ENCODE measurements at places on chromosomes 1 and 21.

DNA sequence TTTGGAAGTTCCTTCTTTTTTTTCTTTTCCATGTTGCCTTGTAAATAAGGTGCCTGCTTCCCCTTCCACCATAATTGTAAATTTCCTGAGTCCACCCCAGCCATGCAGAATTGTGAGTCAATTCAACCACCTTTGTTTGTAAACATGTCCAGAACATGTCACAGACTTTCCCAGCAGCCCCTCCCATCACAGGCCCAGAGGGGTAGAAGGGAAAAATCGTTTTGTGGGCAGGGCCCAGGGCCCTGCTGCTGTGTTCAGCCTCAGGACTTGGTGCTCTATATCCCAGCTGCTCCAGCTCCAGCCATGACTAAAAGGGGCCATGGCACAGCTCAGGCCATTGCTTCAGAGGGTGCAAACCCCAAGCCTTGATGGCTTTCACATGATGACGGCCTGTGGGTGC is 384.6 kb upstream of the NCAM2 start:
- no peak for DNase-seq

GRCh38 chr21:34008618-34009017 is 64.8 kb upstream of the MRPS6 start:
- DNase-seq = no peak

- DNase-seq = no peak
These were observed 40.1 kb upstream of the GPR52 start for GRCh38 chr1:174407665-174408064.

DNA sequence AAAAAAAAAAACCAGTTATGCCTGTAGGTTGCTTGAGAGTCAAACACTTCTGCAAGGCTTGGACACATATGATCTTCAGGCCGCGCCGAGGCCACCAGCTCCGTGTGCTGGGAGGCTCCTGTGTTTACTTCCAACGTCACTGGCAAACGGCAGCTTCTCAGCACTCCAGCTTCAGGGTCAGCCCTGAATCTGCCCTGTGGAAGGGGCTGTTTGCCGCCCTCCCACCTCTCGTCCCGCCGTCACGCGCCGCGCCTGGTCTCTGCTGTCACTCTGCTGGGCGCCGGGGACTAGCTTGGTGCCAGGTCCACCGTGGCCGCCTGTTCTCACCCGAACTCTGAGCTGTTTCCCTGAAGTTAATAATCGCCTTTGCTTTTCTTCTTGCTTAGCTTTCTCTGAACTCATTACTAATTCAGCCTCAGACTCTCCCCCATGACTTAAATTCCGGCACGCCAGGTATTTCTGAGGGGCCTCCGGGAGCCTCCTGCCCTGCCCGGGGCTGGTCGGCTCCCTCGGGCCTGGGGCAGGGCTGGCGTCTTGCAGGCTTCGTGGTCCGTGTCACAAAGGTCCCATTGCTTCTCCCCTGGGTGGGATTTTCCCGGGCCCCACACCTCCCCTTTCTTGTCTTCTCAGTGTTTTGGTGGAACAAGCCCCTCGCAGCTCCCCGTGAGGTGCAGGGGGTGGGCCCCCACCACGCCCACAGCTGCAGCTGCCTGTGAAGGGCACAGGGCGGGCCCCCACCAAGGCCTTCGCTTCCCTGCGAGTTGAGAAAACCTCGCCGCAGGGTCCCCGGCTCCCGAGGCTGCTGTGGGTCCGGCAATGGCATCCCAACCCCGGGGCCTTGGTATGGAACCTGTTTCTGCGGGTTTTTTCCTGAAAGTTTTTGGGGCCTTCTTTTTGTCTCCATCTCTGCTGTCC is 14.6 kb upstream of the C1orf159 start:
- DNase-seq = no peak

DNA sequence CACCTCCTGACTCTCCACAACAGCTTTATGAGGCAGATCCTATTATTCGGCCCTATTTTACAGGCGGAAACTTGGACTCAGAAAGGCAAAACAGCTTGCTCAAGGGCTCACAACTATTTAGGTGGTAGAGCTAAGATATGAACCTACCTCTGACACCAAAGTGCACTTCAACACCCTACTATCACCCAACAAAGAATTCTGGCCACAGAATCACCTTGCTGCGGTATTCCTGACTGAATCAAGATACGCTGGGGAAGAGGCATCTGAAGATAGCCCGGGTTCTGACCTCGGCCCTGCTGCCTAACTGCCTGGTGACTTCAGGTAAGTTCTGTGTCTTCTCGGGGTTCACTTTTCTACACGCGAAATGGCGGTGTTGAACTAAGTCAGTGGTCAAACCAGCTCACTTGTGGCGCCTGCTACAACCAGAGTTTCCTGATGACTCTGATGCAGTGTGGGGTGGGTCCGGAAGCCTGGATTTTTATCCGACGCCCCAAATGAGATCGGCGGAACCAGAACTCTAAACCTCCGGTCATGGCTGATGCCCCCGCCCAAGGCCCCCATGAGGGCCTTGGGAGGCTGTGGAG is 608 bp downstream of the PEF1 start:
- DNase-seq = no peak

- DNase-seq = no peak
These were observed 22.4 kb downstream of the NADK start for GRCh38 chr1:1755852-1756251.

DNA sequence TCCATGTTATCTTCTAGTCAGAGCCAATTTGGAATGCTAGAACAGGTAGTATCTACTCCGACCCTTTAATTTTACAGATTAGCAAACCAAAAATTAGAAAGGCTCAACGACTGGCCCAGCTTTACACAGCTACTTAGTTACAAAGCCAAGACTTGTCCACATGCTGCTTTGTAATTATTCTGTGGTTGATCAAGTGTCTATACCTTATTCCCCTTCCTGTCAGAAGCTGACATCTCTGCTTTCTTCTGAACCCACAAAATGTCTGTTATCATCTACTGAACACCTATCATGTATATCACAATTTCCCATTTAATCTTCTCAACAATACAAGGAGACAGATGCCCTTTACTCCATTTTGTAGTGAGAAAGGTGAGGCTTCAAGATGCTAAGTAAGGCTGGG is 15.6 kb downstream of the TGFBR3 start:
- no peak for DNase-seq

DNA sequence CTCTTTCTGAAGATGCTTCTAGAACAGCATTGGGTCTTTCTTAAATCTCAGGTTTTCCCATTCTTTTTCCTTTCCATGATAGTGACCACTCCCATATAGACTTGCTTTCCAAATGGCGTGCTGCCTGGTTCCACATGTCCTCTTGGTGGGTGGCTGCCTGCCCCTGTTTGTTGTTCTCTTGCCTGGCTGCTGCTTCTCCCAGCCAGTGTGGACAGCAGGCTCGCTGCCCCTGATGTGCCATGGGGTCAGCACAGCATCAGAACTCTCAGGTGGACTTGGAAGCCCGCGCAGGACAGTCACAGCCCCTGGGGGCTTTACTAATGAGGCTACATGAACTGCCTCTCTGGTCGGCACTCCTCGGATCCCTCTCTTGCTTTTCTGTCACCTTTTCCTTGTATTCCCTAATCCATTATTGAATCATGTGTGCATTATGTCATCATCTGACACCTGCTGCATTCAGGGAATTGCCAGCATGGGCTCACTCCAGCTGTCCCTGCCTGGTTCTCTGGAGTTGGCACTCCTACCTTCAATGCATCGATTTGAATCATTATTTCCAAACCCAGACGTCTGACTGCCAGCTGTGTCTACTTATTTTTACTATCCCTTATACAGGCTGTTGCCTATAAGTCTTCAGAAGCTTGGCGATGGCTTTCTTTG is 100.5 kb upstream of the COA6 start:
- DNase-seq = no peak

- no peak for DNase-seq
These were observed 97.8 kb downstream of the EBNA1BP2 start for GRCh38 chr1:43074244-43074643.

GRCh38 chr1:904310-904950 is 19.3 kb upstream of the SAMD11 start:
- peak; percentile 77 for DNase-seq

GRCh38 chr1:199508653-199509052 is 518.9 kb upstream of the NR5A2 start:
- no peak for DNase-seq

- DNase-seq = no peak
These were observed 74.8 kb upstream of the LRRN2 start for GRCh38 chr1:204760350-204760749.

DNA sequence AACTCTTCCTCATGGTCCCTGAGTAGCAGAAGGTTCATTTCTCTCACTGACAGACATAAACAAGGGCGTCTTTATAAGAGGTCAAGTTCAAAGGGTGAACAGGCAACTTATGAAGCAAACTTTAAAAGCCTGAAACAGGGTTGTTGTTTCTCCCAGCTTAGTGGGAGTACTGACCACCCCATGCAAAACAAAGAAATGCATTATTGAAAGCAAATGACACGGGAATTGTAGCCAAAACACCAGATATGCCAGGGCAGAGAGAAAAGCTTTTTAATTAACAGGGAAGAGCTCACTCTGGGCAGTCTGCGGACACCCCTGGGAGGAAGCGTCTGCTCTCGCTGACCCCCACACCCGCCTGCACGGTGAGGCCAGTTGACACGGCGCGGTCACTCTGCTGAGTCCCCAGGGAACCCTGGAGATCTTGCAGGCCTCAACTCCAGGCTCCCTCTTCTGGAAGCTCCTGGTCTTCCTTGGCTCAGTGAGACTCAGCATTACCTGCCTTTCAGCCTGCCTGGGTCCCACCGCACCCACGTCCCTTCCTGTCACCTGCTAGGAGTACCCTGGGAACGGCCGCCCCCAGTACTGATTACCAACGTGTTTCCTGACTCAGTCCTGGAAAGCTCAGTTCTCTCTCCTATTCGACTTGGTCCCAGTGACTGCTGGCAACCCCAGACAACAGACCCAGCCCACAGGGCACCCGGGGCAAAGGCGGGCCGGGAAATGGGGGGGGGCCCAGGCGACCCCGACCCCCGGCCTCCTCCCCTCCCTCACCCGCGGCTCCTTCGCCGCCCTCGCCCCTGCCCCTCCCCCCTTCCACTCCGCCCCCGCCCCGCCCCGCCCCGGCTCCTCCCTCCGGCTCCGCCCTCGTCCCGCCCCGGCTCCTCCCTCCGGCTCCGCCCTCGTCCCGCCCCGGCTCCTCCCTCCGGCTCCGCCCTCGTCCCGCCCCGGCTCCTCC is 972 bp downstream of the CFAP410 start:
- no peak for DNase-seq

- no peak for DNase-seq
These were observed 170.7 kb downstream of the NR5A2 start for GRCh38 chr1:200198236-200198635.

- no peak for DNase-seq
These were observed 62.3 kb upstream of the ANGPTL1 start for GRCh38 chr1:178933105-178933561.

- DNase-seq = no peak
These were observed 280.0 kb downstream of the NFIA start for GRCh38 chr1:61362351-61362750.

DNA sequence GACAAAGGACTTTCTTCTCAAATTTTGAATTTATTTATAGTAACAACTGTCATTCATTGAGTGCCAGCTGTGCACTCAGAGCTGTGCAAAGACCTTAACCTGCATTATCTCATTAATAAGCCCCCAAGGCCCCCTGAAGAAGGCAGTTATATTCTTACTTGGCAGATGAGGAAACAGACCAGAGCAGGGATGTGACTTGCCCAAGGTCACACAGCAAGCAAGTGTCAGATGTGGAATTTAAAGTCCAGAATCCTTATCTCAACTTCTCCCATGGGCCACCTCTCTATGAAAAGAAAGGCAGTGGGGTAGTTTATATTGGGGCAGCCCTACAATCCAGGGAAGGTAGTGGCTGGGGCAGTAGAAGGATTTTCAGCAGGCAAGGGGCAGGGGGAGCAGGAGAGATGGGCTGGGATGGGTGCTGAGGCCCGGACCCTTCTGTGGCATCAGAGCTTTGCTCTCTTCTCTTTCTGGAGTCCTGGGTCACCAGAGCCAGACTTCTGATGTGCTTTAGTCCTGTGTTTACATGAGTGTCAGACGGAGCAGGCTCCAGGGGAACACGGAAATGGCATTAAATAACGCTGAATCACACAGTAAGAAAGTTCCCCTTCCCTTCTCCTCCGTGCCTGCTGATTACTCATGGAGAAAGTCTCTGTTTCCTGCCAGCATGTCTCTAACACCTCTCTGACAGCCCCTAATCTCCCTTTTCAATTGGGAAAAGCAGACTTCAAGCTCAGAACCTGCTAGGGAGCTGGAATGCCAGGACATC is 39.5 kb downstream of the EPHB2 start:
- no peak for DNase-seq

- peak; percentile 1 for DNase-seq
These were observed at the start of gene SLC30A10 for GRCh38 chr1:219927956-219928790. SLC30A10 (minus strand) TSS chr1:219928557; CDS start chr1:219928440, 117 bp downstream.

- no peak for DNase-seq
These were observed 271.6 kb upstream of the SGIP1 start for GRCh38 chr1:66262208-66262963.

DNA sequence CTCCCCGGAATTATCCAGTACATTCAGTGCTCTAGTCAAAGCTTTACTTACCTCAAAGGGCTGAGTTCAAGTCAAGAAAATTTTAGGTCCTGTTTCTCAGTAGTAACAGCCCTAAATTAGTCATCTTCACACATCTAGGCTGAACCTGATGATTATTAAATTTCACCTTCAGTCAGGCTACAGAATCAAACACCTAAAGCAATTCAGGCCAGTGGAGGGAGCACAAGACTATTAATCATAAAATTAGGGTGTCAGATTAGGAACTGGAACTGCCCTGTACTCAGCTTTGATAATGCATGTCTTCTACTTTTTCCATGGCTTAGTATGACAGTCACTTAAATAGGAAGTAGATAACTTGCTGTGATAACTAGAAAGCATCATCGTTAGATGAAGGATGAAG is 28.4 kb upstream of the BCAS2 start:
- DNase-seq = no peak

DNA sequence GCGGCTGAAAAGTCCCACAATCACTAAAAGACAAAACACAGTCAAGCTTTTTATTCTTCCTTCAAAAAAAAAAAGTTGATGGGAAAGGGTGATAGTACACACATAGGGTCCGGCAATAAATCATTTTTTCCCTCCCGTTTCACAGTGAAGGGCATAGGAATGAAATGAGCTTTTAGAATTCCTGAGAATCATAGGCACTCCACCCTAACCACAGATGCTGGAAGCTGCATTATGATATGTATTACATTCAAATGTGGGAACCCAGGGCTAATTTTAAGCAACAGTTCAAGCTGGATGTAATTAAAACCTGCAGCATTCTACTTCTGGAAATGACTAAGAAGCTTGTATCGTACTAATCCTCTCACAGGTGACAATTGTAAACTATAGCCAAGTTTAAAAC is 75.7 kb upstream of the KCNJ15 start:
- DNase-seq = no peak

- no peak for DNase-seq
These were observed 161.5 kb downstream of the HLX start for GRCh38 chr1:221040691-221041285.

DNA sequence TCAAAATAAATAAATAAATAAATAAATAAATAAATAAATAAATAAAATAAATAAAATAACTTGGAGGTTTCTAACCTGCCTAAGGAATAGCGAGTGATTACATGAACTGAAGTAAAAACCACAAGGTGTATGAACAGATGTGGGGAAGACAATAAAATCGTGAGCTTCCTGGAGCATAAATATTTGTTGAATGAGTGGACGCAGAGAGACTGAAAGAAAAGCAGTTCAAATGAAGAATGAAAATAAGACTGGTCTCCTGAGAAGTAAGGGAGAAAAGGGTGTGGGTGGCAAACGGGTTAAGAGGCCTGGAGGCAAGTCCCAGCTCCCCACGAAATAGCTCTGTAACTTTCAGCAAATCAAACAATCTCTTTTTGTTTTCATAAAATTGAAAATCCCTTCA is 33.6 kb downstream of the CHML start:
- no peak for DNase-seq

Data from stimulated activated CD4-positive, alpha-beta T cell treated with anti-CD3 and anti-CD28 coated beads, Interleukin-2, amount 100 ng/mL, for 4 hours (primary cell).